ENCODE measurements at places on chromosomes 5 and 9.

DNA sequence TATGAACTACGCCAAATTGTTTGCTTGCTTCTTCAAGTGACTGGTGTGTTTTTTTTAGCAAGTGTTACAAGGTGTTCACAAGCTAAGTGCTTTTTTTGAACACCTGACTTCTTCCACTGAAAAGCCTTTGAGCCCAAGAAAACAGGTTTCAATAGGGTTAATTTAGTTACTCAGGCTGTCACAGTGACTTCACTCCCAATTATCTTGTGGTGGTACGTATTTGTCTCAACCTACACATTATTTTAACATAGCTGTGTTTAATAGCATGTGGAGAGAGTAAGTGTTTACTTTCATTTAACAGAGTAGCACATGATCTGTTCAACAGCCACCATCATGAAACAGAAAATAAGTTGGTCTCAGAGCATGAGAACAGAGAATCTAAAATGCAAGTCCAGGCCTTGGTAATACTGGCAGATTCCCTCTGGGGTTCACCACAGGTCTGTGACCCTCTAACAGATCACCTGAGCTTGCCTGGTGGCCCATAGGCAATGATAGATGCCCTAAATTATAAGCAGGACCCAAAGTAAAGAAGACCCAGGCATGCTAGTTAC lies 267.7 kb upstream of the SMARCA2 start:
- DNase-seq = no peak

DNA sequence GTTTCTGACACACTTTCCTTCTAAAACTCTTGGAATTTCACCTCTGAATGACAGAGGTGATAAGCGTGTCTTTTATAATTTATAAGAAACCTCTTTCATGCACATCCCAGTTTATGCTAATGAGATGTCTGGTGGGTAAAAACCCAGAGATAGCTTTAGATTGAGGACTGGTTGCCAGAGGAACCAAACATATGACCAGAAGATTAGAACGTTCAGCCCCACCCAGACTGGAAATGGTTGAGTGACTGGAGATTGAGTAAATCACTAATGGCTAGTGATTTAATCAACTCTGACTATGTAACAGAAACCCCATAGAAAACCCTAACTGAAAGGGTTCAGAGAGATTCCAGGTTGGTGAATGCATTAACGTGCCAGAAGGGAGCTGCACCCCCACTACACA lies 69.2 kb downstream of the CDH18 start:
- DNase-seq = no peak

DNA sequence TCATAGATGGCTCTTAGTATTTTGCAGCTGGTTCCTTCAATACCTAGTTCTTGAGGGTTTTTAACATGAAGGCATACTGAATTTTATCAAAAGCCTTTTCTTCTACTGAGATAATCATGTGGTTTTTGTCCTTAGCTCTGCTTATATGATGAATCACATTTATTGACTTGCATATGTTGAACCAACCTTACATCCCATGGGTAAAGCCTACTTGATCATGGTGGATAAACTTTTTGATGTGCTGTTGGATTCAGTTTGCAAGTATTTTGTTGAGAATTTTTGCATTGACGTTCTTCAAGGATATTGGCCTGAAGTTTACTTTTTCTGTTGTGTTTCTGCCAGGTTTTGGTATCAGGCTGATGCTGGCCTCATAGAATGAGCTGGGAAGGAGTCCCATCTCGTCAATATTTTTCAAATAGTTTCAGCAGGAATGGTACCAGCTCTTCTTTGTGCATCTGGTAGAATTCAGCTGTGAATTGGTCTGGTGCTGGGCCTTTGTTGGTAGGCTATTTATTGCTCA lies 49.7 kb downstream of the YIPF5 start:
- no peak for DNase-seq

DNA sequence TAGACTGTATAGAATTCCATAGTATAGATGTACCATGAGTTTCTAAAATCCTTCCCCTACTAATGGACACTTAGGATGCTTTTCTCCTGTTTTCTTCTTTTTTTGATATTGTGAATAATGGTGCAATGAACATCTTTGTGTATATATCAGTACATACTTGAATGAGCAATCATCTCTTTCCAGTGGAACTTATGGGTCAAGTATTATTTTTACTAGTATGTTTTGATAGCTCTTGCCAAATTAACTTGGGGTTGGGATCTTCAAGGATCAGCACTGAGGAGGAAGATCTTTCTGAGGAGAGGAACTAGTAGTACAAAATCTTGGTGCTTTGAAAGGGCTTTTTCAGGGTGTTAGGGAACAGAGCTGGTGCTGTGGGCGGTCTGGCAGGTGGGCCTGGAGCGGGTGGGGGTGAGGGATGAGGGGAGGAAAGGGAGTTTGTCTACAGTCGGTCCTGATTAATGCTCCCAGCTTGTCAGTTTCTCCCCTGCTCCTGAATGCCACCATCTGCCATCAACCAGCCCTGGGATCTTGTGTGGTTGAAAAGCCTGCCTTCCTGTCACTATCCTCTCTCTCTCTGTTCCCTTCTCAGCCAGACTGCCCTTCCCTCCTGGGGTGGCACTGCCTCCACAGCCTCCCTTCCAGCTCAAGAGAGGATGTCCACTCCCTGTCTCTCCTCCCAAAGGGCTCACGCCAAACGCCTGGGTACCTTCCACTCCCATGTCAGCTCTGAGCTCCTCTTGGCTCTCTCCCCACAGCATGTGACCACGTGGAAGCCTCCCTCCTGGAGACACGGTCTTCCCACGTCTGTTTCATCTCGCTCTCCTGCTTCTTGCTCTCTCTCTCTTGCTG lies 185.9 kb downstream of the DAB2IP start:
- peak; percentile 80 for DNase-seq

GRCh38 chr5:142668336-142668735 lies 17.6 kb downstream of the FGF1 start:
- no peak for DNase-seq

DNA sequence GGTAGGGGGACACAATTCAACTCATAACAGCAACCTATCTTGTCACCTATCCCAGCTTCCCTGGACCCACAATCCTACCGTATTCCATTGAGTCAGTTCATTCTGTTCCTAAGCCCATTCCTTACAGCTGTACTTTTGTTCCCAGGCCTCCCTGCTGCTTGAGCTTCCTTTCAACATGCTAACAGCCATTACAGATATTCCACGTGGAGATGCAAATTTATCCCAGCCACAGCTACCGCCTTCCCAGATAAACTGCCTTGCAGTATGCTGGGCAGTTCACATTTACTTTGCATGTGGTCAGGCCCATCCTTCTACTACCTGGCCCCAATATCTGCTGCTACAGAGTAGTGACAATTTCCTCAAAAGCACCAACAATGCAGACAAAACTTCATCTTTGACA lies 23.0 kb downstream of the RIGI start:
- no peak for DNase-seq

GRCh38 chr9:92291577-92291976 lies 1.9 kb downstream of the IARS1 start:
- no peak for DNase-seq

GRCh38 chr5:98391921-98392625 lies 381.4 kb upstream of the RGMB start:
- DNase-seq = no peak

- DNase-seq = no peak
Observed at GRCh38 chr5:107376546-107377276, 294.0 kb downstream of the EFNA5 start.

- DNase-seq = no peak
Observed at GRCh38 chr5:1484730-1485578, 38.8 kb downstream of the LPCAT1 start.

DNA sequence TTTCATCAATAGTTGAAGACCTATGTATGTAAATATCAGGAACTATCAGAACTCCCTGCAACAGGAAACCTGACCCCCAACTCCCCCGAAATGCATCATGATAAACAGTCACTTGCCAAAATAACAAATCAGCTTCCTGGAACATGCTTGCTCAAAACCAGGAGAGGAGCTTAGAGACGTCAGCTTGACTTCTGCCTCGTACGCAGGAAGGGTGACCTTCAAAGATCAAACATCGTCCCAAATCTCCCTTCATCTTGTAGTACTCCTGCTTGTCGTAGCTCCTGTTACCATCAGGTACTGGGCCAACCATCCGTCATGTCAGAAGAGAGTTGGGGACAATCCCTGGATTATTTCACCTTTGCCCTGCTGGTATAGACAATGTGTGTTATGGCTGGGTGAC lies 396.1 kb downstream of the GADD45G start:
- no peak for DNase-seq

GRCh38 chr5:91219091-91219802 lies 163.9 kb downstream of the ARRDC3 start:
- DNase-seq = no peak

- no peak for DNase-seq
Observed at GRCh38 chr9:22238809-22239684, 207.6 kb upstream of the DMRTA1 start.

DNA sequence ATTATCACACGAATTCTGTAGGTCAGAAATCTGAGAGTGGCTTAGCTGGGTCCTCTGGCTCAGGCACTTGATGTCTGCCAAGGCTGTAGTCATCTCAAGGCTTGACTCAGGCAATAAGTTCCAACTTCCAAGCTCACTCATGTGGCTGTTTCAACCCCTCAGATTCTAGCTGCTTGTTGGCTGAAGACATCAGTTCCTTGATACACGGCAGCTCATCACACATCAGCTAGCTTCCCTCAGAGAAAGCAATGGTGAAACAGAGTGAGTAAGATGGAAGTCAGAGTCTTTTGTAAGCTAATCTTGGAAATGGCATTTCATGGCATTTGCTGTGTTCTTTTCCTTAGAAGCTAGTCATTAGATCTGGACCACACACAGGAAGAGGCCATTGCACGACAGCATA lies 204.2 kb upstream of the PTGER4 start:
- DNase-seq = no peak

DNA sequence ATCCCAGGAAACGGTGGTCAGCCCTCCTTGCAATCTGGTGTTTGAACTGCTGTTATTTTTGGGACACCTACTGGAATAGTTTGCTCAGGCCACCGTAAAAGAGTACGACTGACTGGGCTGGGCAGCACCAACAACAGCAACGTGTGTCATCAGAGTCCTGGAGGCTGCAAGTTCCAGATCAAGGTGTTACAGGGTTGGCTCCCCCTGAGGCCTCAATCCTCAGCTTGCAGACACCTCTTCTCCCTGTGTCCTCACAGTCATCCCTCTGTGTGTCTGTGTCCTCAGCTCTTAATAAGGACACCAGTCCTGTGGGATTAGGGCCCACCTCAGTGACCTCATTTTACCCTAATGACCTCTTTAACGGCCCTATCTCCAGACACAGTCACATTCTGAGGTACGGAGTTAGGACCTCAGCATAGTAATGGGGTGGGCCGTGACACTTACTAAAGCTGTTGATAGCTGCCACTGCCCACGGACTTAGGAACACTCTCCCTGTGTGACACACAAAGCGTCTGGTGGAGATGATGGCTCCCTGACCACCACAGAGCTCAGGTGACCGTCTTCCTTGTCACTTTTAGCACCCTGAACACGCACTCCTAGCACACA lies 16.8 kb downstream of the GLT6D1 start:
- no peak for DNase-seq

GRCh38 chr5:170787216-170787615 lies 3.7 kb downstream of the GABRP start:
- DNase-seq = no peak

- DNase-seq = no peak
Observed at GRCh38 chr5:171975262-171975876, 31.1 kb downstream of the FBXW11 start.

GRCh38 chr9:102309379-102309778 lies 570.9 kb upstream of the GRIN3A start:
- no peak for DNase-seq

GRCh38 chr5:24645483-24645882 lies 705 bp upstream of the CDH10 start:
- DNase-seq = no peak

GRCh38 chr5:155700333-155700732 lies 626.6 kb upstream of the SGCD start:
- DNase-seq = no peak

- DNase-seq = no peak
Observed at GRCh38 chr9:68546596-68547390, 6.1 kb upstream of the TMEM252 start.

- DNase-seq = peak; percentile 15
Observed at GRCh38 chr9:134214386-134214765, 50.0 kb upstream of the RNU6ATAC start.

DNA sequence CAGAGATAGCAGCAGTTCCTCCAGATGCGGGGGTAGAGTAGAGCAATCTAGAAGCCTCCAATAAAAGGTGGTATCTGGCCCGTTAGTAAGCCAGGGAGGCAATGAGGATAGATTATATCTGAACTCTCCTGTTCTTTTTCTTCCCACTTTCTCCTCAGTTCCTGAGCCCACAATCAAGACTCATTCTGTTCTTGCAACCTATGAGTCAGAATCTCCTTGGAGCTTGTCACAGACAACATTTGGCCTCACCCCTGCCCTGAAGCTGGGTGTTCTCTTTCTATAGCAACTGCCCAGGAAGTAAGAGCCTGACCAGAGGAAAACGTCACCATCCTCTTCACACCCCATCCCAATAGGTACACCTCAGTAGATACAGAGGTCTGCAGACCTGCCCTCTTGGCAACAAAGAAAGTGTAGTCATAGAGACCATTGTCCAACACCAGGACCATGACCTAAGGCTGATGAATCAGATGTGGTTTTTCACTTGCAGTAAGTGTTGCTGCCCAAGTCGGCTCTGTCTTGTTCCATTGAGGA lies 76.3 kb upstream of the PCA3 start:
- no peak for DNase-seq

- DNase-seq = peak; percentile 31
Observed at GRCh38 chr9:71819115-71819739, 50.9 kb upstream of the CEMIP2 start.

DNA sequence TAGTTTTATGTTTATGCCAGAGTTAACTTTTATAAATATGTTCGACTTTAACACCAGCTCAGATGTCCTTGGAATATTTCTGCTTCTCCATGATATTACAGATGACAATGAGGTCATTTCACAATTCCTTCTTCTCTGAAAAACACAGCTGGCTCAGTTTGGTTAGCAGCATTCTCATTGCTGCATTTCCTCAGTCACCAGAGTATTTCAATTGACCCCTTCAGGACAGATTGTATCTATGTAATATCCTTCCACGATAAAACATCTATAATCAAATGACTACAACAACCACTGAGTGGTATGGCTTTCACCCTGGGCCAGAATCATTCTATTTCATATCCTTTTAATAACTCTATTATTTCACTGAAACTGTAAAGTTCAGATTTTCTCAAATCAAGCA lies 148.7 kb downstream of the OXCT1 start:
- no peak for DNase-seq

DNA sequence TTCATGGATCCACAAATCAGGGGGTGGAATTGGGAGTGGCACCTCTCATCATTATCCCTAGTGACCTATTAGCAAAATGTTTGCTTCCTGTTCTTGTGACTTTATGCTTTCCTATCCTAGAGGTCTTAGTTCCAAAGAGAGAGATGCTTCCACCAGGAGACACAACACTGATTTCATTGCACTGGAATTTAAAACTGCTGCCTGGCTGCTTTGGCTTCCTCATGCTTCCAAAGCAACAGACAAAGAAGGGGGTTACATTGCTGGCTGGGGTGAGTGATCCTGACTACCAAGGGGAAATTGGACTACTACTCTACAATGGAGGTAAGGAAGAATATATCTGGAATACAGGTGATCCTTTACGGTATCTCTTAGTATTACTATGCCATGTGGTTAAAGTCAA lies 69.2 kb upstream of the SH3GL2 start:
- DNase-seq = no peak

Data from uterus (tissue), 4 donors.